ENCODE measurements at places on chromosomes 3 and 15.
A peak's percentile ranks its signal among the peaks of the same experiment; 100 is the strongest.

GRCh38 chr3:163951397-163951987 is 1126.8 kb downstream of the SI start:
- no peak for DNase-seq

DNA sequence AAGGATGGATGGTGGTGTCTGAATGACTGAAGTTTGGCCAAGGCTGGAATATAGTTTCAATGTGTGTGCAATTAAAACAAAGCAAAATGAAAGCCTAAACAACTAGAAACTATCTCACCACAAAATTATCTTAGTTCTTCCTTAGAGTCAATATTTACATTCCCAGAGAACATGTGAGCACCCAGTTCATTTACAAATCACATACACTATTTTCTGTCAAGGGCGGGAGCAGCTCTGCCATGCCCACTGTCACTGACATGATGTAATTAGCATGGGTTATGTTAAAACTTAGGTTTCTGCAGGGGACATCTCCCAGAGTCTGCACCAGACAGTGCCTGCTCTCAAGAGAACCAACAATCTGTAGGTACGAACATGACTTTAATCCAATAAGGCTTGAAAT is 65.0 kb downstream of the PDZRN3 start:
- no peak for DNase-seq

GRCh38 chr3:69088063-69088462 is 3.3 kb downstream of the ARL6IP5 start:
- peak; percentile 42 for DNase-seq

DNA sequence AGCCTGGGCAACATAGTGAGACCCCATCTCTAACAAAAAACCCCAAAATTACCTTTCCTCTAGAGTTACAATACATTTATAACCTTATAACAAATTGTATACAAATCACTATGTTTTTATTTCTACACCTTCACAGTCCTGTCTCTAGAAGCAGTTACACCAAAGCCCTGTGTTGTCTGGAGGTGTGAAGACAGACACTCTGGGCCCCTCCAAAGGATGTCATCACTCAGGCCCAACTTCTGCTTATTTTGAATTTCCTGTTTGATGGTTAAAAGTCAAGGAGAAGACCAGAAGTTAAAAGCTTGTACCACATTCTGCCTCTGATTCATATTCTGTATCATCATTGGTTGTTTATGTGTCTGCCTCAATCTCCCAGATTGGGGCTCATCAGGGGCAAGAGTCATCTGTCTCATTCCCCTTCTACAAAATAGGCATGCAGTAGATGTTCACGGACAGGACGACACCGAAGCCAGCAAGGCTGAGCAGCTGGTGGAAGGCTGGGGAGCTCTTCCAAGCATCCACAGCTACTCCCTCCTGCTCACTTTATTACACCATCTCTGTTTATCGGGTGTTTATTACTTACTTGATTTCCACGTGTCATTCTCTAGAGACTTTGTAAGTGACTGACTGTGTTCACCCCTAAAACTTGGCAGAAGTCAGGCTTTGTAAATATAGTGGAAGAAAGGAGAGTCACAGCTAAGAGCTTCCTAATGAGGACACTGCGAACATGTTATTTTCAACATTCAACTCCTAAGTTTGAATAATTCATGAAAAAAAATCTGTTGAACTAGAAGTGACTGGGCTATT is 136.8 kb upstream of the ANKRD28 start:
- no peak for DNase-seq

DNA sequence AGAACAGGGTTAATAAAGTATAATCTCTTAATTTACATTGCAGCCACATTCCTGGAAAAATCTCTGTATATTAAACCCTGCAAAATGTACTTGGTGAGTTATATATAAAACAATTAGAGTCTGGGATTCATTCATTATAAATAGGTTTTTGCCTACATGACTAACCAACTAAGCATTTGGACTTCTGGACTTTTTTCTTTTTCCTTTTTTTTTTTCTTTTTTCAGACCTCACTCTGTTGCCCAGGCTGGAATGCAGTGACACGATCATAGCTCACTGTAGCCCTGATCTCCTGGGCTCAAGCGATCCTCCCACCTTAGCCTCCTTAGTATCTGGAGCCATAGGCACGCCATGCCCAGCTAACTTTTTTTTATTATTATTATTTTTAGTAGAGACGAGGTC is 4.5 kb downstream of the DNAJC13 start:
- DNase-seq, result no peak

DNA sequence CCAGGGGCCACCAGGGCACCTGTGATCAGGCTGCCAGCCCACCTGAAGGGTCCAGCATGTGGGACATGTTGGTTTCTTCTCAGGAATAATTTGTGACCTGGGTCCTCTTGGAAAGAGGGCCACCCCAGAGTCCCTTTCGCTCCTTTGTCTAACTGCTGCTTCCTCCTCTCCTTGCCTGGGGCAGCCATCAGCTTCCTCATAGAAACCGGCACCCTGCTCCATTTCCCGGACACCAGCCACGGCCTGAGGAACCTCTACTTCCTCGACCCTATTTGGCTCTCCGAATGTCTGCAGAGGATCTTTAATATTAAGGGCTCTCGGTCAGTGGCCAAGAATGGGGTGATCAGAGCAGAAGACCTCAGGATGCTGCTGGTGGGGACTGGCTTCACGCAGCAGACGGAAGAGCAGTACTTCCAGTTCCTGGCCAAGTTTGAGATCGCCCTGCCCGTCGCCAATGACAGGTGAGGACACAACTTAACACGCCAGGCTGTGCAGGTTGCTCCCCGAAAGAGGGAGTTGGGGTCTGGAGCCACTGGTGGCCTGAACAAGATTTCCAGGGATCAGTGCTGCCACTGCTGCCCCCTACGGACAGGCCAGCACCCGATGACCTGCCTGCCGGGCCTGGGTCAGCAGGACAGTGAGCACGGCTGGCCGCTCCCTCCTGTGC is 109.7 kb downstream of the LRRK1 start:
- DNase-seq, result no peak

GRCh38 chr15:90201944-90202375 is 830 bp downstream of the SEMA4B start:
- no peak for DNase-seq

GRCh38 chr15:95875121-95875643 is 455.3 kb upstream of the NR2F2 start:
- no peak for DNase-seq

- DNase-seq, result no peak
Observed at GRCh38 chr3:72003936-72004335, 219.0 kb upstream of the PROK2 start.

GRCh38 chr3:58835086-58835485 is 168.5 kb upstream of the FAM3D start:
- DNase-seq, result no peak

DNA sequence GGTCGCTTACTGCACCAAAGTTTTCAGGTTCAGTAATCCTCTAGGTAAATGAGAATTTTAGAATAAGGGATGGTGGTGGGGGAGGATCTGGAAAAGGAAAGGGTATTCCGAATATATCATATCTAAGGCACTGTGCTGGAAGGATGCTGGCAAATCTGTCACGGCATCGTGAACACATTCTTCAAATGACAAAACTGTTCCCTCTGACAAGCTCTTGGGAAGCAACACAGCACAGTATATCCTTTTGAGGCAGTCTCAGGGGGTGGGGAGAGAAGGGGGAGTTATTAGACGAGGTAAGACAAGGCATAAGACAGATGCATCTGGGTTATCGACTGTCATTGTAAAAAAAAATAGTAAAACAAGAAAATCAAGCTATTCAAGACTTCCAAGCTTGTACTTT is 289.6 kb upstream of the LRRN1 start:
- no peak for DNase-seq

GRCh38 chr15:75606026-75606425 is 19.5 kb downstream of the SNUPN start:
- DNase-seq, result no peak

GRCh38 chr3:16468336-16469098 is 45.0 kb downstream of the RFTN1 start:
- peak; percentile 12 for DNase-seq

DNA sequence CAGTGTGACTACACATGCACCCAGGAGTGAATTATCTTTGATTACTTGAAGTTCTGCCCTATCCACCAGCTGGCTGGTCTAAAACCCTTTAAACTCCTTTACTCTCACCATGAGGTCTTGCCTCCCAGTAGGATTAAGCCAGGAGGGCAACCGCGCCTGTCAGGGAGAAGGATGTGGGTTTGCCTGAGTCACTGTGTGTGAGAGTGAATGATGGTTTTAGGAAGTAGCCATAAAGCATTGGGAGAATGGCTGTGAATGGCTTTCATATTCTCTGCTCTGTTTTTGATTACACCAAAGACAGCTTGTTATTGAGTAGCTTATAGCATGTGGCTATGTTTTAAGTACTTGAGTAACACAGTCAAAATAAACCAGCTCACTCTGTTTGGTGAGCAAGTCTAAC is 637.7 kb upstream of the TBL1XR1 start:
- DNase-seq, result no peak

DNA sequence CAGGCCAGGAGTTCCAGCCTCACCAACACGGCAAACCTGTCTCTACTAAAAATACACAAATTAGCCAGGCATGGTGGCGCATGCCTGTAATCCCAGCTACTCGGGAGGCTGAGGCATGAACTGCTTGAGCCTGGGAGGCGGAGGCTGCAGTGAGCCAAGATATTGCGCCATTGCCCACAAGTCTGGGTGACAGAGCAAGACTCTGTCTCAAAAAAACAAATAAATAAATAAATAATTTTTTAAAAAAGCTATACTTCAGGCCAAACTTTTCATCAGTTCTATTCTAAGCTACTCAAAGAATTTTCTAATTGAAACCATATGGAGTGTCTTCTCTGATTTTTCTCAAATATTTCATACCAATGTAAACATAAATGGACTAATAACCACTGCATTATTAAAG is 43.5 kb downstream of the PHC3 start:
- no peak for DNase-seq

- DNase-seq, result no peak
Observed at GRCh38 chr15:80733460-80733859, 38.4 kb downstream of the ABHD17C start.

GRCh38 chr15:48536681-48537091 is 108.8 kb downstream of the FBN1 start:
- DNase-seq, result no peak

DNA sequence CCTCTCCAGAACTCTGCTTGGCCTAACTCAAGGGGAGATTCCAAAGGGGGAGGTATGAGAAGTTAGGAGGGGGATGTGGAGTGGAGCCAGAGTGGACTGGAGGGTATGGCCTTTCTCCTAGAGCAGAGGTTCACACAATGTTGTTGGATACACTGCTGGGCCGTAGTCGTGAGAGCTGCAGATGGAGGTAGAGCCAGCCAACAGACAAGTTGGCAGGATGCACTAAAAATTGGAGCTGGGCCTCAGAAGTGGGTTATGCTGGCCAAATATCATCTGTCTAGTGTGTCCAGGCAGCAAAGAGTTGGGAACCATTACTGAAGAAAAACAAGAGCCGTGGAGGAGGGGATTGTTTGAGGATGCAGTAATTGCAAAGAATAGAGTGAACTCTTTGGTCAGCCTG is 27.7 kb upstream of the LRRFIP2 start:
- DNase-seq, result no peak

- peak; percentile 80 for DNase-seq
Observed at GRCh38 chr3:152269056-152269830, 514 bp downstream of the MBNL1 start.

DNA sequence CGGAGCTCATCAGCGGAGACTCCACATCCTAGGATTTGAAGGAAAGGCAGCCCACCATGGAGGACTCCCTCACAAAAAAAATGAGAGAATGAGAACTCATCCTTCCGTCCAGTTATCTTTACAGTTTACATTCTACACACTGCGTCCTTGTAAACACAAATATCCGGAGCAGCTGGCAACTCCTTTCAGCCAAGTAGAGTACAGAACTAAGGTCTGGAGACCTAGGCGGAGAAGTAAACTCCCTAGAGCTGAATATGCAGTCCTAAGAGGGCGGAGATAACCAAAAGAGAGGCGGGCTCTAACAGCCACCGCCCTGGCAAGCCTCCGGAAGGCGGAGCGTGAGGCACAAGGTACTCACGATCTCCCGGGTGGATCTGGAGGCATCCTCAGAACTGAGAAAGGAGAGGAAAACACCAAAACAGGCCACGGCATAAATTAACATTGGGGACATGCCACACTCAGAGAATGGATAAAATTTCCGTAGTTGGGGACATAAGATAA is 924 bp upstream of the SIN3A start:
- peak; percentile 82 for DNase-seq

GRCh38 chr15:97989299-97989698 is 28.8 kb downstream of the ARRDC4 start:
- no peak for DNase-seq

DNA sequence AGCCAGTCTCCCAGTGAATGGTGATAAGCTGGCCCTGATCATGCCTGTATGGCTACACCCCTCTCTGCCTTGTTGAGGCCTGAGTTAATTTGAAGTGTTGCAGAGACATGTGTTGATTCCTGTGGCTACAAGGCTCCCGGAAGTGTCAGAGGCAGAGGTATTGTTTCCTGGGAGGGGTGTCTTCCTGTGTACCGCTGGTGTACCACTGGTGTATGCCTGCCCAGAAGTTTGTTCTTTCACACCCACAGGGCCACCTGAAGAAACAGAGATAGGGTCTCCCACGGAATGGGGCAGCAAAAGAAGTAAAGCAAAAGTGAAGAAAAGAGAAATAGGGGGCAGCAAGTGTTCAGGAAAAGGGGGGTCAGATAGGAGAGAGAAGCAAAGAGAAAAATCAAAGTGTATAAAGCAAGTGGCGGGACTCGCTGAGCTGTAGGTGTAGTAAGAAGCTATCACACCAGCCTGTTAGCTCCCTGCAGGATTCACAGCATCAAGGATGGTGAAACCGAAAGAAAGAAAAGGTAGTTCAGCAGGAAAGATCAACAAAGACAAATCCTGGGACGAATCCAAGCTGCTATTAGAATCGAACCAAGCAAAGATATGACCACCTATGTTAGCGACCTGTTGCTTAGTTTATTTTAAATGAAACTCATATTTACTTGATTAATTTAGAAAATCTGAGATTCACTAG is 36.6 kb upstream of the CD47 start:
- peak; percentile 84 for DNase-seq

DNA sequence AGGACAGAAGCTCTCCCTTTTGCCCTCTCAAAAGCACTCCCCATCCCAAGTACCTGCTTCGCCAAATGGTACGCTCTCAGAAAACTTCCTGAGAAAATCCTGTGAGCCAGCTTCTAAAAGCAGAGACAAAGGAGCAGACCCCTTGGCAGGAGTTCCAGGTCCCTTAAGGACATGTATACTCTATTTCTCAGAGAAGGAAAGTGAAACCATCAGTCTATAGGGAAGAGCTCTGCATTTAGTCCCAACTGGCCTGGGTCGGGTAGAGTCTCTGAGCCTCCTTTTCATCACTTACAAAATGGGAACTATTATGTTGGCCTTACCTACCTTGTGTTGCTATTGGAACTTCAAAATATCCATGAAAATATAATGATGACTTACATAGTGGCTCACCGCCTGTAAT is 19.7 kb downstream of the DAPK2 start:
- no peak for DNase-seq

- no peak for DNase-seq
Observed at GRCh38 chr15:49270541-49271421, 100.7 kb downstream of the GALK2 start.

Measured in CD4-positive, alpha-beta T cell treated with Interleukin-2 at 100 ng/mL for 4 hours (primary cell).